Cardiac muscle cell (in vitro differentiated cells and primary cell): ENCODE measurements at places on chromosomes 3 and 15. TPM values are rescaled to one million over a fixed set of nuclear protein-coding genes. Genes with fewer than 3 reads are reported as not detected.
A peak's percentile ranks its signal among the peaks of the same experiment; 100 is the strongest.

GRCh38 chr3:28598165-28598564 is 249.5 kb upstream of the AZI2 start:
- DNase-seq = no peak

DNA sequence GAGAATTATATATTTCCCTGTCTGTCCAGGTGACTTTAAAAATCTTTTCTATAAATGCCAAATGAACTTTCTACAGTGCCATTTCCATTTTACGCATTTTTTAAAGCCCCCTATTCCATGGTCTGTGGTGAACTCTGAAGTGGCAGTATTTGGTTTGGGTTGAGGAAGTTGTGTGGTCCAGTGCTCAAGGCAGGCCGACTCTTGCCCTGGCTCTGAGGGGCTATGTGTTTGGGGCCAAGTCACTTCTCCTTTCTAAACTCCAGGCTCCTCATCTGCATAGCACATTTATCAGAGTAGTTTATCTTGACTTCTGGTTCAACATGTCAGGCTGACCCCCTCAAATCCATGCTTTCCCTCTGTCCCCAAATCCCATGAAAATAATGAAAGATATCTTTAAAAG is 14.1 kb downstream of the TTC21A start:
- no peak for DNase-seq

GRCh38 chr3:10090179-10090578 is 17.9 kb downstream of the FANCD2OS start:
- DNase-seq = no peak

DNA sequence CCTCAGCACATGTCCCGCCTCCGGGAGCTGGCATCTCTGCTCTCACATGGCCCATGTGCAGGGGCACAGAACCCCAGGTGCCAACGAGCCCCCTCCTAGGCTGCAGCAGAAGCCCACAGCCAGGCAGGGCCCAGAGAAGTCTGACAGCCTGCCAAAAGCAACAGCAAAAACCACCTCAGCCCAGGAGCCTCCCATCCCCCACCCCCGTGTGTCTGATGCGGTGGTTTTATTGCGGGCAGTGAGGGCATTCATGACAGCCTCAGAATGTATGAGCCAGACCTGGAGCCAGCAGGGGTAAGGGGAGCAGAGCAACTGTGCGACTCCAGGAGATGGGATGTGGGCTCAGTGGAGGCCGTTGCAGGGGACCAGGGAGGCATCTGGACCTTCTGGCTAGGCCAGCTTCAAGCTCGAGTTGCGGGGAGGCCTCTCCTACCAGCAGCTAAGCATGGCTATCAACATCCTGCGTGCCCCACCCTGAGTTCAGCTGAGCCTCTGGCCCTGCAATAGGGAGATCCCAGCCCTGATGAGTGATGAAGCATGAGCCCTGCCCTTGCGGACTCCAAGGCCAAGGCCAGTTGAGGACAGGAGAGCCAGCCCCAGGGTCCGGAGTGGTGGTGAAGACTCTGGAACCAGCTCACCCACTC is 52.5 kb downstream of the CYP11A1 start:
- DNase-seq = no peak

DNA sequence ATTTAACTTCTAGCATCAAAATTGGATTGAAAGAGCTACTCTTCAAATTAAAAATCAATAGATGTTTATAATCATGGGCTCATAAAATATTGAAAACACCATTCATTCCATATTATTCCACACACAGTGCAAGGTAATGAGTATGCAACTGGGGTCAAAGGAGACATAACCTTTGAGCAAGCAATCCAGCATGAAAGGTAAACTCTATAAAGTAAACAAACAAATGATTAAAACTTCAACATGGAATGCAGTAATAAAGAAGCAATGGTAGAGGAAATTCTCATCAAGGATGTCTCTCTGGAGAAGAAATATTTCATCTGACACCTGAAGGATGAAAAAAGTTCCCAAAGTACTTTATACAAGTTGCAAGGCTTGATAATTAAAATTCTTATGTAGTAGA is 25.8 kb downstream of the MECOM start:
- no peak for DNase-seq

DGKG gene
- total RNA-seq = 0.15 and 0.92 TPM in 2 replicates

DNA sequence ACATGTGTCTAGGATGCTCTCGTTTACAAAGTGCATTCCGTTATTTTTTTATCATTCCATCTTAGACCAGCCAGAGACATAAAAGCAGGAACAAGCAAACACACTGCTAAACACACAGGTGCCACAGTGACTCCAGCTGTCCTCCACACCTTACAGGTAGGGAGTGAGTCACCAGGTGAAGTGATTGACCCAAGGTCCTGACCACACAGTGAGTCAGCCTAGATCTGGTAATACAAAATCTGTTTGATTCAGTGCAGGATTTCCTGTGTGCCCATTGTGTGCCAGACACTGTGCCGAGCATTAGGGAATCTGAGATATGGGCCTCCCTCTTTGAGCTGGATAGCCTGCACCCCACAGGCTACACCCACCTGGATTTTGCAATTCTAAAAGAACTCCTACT is 16.7 kb upstream of the BFSP2 start:
- DNase-seq = no peak

CATSPER2 gene
- total RNA-seq = 2.5 and 3.8 TPM in 2 replicates

DNA sequence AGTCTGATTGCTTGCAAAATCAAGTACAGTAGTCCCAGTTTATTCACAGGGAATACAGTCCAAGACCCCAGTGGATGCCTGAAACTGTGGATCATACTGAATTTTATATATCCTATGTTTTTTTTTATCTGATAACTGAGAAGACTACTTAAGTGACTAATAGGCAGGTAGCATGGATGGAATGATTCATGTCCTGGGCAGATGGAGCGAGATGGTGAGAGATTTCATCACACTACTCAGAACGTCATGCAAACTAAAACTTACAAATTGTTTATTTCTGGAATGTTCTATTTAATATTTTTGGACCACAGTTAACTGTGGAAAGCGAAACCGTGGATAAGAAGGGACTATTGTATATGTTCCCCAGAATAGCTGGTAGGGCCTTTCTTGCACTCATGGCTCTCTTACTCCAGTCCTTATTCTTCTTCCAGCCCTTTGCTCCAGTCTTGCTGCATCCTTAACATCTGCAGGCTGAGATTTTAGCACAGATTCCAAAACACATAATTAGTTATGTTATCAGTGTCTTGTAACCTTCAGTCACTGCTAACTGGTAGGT is 290.0 kb downstream of the ADAMTSL3 start:
- no peak for DNase-seq

- peak; percentile 52 for DNase-seq
Observed at GRCh38 chr3:55013145-55013925, 85.5 kb upstream of the LRTM1 start.

CD80 gene
- 0.28 and 0.39 TPM in 2 replicates for total RNA-seq

GRCh38 chr15:101407439-101407838 is 82.1 kb downstream of the PCSK6 start:
- no peak for DNase-seq

DNA sequence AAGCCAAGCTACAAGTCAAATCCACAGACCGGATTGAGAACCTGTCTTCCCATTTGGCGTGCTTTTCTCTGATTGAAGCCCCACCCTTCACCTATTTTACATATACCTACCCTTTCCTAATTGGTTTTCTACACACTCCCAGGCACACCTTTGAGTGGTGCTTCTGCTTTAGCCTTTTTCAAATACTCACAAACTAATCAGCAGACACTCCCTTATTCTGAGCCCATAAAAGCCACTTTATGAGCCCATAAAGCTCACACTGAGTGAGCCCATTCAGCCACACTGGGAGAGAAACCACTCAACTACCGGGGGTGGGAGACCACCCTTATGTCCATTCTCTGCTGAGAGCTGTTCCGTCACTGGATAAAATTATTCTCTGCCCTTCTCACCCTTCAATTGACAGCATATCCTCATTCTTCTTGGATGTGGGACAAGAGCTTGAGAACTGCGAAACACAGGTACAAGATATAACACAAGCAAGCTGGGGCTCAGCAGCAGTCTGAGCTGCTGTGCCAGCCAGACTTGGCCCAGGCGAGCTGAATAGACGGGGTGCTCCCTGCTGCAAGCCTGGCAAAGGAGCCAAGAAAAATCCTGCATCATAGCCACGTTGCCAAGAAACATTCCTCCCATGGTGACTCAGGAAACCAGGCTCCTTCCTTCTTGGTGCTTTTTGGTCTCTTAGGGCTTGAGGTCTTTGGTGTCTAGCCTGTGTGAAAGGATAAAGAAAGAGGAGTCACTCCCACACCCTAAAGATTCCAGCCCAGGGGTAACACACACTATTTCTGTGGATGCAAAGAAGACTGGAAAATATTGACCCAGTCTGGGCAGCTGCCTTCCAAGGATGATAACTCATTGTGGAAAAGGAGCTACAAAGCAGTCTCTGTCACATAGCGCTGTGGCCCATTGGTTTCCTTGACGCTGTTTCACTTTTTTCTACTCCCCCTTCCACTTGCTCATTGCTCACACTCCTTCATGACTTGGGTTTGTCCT is 609.7 kb downstream of the MCTP2 start:
- no peak for DNase-seq

DNAH1 gene
- 3.2 and 3.6 TPM in 2 replicates for total RNA-seq

GRCh38 chr3:196120291-196120951 is 38.5 kb upstream of the TFRC start:
- DNase-seq = no peak

BTLA gene
- not detected in 2 replicates for total RNA-seq

ARNT2 gene
- 3.6 and 4.4 TPM in 2 replicates for total RNA-seq

- DNase-seq = no peak
Observed at GRCh38 chr3:195766671-195767070, 45.1 kb downstream of the MUC4 start.

ALDH1L1 gene
- 1.3 and 2.6 TPM in 2 replicates for total RNA-seq

- DNase-seq = no peak
Observed at GRCh38 chr3:24953060-24953771, 458.6 kb upstream of the THRB start.

RAB6B gene
- 2.4 and 2.6 TPM in 2 replicates for total RNA-seq

MON1A gene
- total RNA-seq = 12.8 TPM in 2 replicates

FANCD2OS gene
- not detected in 2 replicates for total RNA-seq

DNA sequence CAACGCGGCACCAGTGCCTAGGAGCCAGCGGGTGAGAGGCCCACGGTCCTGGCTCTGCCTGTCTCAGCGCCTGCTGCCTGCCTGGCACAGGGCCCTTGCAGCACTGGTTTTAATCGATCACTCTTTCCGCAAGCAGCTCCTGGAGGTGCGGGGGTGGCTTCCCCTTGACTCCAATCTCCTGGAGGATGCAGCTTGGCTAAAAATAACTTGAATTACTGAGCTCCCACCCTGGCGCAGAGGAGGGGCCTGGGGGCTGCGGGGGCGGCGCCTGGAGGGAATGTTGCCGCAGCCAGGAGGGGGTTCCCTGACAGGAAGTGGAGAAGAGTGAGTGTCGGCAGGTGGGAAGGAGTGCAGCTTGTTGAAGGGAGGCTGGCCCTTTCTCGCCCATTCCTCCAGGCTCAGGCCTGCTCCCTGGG is 9.9 kb upstream of the RPL29 start:
- peak; percentile 65 for DNase-seq

DNA sequence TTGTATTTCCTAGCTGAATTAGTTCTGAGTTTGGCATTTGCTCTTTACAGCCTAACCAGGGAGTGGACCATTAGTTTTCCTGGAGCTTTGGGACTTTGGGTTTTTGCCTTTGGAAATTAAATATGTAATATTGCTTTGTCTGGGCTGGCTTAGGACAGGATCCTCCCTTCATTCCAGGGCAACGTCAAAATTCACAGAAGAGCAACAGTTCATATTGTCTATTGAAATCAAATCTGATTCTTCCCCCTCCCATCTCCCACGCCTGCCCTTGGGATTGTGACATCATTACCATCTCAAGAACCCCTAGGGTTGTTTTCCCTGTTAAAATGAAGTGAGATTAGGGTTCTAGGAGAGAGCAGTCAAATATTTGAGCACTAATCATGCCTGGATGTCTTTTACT is 194.1 kb downstream of the ROBO2 start:
- no peak for DNase-seq

DNA sequence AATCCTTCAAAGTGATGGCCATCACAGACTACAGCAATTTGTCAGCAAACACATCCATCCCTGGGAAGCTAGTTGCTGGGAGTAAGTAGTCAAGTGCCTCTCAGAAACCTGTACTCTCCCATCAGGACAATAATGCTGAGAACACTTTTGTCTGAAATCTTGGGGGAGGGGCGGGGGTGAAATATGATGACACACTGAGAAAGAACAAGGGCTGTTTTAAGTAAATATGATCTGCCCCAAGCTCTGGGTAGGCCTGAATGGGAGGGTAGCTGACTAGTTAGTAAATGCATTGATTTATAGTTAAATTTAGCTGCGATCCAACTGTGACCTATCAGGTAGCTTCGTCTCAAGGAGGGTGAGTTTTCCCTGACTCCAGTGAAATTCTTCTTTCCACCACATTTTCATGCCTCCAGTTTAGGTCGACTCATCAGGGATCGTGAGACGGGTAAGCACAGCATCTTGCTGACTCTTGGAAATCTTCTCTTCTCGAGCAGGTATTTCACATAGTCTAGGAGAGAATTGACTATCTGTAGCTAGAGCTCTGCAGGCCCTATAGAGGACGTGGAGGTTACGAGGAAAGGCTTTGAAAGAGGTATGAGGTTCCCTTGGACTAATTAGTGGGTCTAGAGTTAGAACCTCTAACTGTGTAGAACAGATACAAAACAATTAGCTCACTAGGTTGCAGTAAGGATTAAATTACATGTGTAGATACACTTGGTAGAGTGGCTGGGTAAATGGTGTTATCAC is 213.4 kb upstream of the SLC2A2 start:
- no peak for DNase-seq

SLC28A2 gene
- total RNA-seq = not detected in 2 replicates

- no peak for DNase-seq
Observed at GRCh38 chr3:180909369-180910127, 2.9 kb upstream of the FXR1 start.

DNA sequence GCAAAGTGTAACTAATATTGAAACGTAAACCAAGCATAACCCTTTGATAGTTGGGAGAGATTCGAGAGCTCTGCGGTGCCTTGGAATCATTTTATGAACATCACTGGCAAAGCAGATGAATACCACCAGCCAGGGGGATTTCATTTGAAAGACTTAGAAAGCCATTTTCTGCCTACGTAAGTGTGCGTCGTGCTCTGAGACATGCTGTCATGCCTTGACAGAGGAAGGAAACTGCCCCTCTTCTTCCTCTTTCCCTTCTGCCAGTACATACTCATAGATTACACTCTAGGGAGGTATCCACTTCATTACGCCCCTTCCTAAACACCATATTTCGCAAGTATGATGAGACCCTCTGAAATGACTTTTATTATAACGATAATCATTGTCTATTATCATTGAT is 3.3 kb upstream of the MTHFS start:
- no peak for DNase-seq

- DNase-seq = no peak
Observed at GRCh38 chr3:46825450-46825849, 37.8 kb downstream of the MYL3 start.

DNA sequence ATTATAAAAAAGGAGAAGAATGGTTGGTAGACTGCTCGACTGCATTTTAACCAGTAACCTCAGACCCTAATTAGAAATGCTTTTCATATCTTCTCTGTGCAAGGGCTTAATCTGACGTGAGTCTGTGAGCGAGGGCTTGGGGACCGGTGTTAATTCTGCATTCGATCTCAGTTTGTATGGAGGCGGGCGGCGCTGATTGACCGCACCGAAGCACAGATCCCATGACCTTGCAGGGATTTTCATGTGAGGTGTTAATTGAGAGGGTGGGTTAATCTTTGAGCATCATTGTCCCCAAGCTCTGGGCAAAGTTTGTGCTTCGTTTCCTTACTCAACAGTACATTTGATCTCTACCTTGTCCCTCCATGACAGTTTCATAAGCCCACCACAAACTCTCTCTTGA is 250.9 kb downstream of the NR2F2 start:
- DNase-seq = no peak

NR2E3 gene
- total RNA-seq = 0.09 TPM in 1 of 2 replicates, not detected in the other

- peak; percentile 56 for DNase-seq
Observed at GRCh38 chr3:73848173-73848906, 223.6 kb upstream of the PDZRN3 start.
